Peyer's patch (tissue), 4 donors: ENCODE measurements at places on chromosomes 5 and 9. TPM values are rescaled to one million over a fixed set of nuclear protein-coding genes. Genes with fewer than 3 reads are reported as not detected.

- H3K27ac ChIP-seq: no peak overlapping the region
- no peak for DNase-seq
- H3K4me3 ChIP-seq: no peak overlapping the region
- no peaks in the 10 kb centered on the region for H3K36me3 ChIP-seq
- no peaks in the 10 kb centered on the region for H3K4me1 ChIP-seq
Measured at GRCh38 chr9:135530146-135530545, 8.9 kb downstream of the LCN1 start.

INSYN2B gene
- total RNA-seq: not detected

DNA sequence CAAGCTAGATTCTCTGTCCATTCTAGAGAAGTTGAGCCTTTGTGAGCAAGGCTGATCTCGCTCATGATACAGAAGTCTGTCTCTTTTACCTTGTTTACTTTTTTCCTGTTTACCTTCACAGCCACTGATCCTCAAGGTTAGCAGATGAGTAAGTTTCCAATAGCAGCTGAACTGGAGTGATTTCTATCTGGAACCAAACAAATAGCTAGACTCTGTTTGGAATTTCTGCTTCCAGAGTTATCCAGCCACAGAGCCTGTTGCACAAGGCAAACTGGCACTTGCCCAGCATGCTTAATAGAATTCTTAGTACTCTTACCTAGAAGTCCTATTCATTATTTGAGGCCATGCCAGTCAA is 12.8 kb upstream of the PANK3 start:
- no peaks in the 10 kb centered on the region for H3K36me3 ChIP-seq
- no peaks in the 10 kb centered on the region for H3K4me1 ChIP-seq
- DNase-seq: no peak
- H3K27me3 ChIP-seq: no peaks in the 10 kb centered on the region

DNA sequence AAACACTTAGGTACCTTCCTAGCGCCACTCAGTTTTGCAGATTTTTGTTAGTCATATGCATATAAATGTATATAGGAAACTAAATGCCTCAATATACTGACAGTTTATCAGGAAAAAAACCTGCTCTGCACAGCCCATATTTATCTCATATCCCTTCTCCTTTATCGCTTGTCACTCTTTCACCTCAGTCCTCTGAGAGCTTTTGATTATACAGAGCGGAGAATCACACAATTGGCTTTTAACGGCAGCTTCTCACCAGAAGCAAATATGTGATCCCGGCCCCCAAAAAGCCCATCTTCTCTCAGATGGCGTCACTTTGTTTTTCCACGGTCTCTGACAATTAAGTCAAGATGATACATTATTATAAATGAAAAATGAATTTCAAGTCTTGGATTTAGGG is 362.6 kb downstream of the DNAH5 start:
- no peak overlapping the region for H3K27ac ChIP-seq
- H3K4me3 ChIP-seq: no peak overlapping the region
- H3K36me3 ChIP-seq: no peaks in the 10 kb centered on the region
- H3K4me1 ChIP-seq: no peaks in the 10 kb centered on the region
- no peaks in the 10 kb centered on the region for H3K27me3 ChIP-seq

DNA sequence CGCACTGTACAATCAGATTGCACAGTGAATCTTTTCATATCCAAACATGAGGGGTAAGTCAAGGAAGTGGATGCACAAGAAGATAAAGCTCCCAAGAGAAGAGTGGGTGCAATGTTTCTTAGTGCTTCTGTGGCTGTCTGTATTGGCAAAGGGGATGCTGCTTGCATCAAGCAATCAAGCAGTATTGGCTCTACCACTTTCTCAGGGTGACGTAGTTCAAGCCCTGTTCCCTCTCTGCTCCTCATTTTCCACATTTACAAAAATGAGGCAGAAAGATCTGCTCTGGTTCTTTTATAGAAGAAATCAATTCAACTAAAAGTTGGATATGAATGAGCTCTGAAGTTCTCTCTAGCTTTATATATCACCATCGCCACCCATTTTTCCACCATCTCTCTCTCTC is 2.3 kb downstream of the TNFSF8 start:
- peak overlapping the region; percentile 69 for H3K27ac ChIP-seq
- no peaks in the 10 kb centered on the region for H3K4me1 ChIP-seq

- no peaks in the 10 kb centered on the region for H3K27me3 ChIP-seq
- H3K4me3 ChIP-seq: no peak overlapping the region
- H3K4me1 ChIP-seq: peaks cover 9% of the 10 kb centered on the region
Measured at GRCh38 chr9:129270205-129270604, 92.1 kb upstream of the IER5L start.

NUTM2G gene
- not detected for total RNA-seq
